Stomach (tissue), 19 donors: ENCODE measurements at places on chromosomes 7 and 10.
A peak's percentile ranks its signal among the peaks of the same experiment; 100 is the strongest.

DNA sequence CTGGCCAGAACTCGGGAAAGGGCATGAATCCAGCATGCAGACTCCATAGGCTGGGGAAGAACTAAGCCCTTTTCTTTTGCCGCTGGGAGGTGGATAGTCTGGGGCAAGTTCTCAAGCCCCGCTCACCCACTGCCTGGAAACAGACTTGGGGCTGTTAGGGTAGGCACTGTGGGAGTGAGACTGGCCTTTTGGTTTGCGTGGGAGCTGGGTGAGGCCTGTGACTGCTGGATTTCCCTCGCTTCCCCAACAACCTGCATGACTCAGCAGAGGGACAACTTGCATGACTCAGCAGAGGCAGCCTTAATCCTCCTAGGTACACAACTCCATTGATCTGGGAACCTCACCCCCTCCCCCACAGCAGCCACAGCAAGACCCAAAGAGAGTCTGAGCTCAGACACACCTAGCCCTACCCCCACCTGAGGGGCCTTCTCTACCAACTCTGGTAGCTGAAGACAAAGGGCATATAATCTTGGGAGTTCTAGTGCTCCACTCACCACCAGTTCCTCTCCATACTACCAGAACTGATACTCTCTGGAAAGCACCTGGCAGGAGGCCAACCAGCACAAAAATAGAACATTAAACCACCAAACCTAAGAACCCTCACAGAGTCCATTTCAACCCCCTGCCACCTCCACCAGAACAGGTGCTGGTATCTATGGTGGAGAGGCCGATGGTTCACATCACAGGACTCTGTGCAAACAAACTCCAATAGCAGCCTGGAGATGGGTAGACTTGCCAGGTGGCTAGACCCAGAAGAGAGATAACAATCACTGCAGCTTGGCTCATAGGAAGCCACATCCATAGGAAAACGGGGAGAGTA, 81.4 kb upstream of the LAMB4 start:
- no peak overlapping the region for H3K27ac ChIP-seq
- DNase-seq: no peak
- H3K4me1 ChIP-seq: no peaks in the 10 kb centered on the region
- no peak overlapping the region for H3K4me3 ChIP-seq

DNA sequence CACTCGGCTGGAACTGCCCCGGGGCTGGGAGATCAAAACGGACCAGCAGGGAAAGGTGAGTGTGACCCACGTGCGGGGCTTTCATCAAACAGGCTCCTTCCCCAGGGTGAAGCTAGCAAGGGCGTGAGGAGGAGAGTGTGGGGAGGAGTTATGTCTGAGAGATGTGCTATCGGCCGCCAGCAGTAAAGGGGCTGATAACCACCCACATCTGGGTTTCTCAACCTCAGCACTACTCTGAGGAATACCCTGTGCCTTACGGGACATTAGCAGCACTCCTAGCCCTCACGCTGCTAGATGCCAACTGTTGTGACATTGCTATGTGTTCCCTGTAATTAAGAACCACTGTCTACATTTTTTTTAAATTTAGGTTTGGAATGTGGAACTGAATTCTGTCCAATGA, 113.9 kb upstream of the STK17A start:
- H3K4me3 ChIP-seq: no peak overlapping the region
- H3K27me3 ChIP-seq: no peaks in the 10 kb centered on the region
- DNase-seq: no peak
- H3K36me3 ChIP-seq: no peaks in the 10 kb centered on the region

- no peak overlapping the region for H3K4me3 ChIP-seq
- H3K36me3 ChIP-seq: peaks cover 15% of the 10 kb centered on the region
- no peak for DNase-seq
- no peak overlapping the region for H3K27ac ChIP-seq
Measured at GRCh38 chr10:11300026-11300425, 282.4 kb downstream of the CELF2 start.

DNA sequence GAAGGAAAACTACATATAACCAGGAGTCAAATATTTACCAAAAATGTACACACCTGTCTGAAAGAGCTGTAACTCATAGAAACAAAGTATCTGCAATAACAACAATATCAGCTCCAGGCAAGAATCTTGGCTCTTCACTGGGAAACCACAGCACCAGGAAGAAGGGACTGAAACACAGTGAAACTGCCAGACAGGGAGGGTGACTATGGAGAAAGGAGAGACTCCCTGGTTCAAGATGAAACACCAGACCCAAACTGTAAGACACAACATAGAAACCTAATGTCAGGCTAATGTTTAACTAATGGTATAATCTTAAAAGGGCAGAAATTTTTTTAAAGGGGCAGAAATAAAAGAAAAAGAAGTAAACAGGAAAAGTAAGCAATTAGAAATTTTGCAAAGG, 11.5 kb upstream of the TAS2R39 start:
- H3K4me3 ChIP-seq: no peak overlapping the region
- no peaks in the 10 kb centered on the region for H3K36me3 ChIP-seq
- no peaks in the 10 kb centered on the region for H3K27me3 ChIP-seq
- H3K27ac ChIP-seq: no peak overlapping the region
- peak; percentile 2 for DNase-seq

- no peaks in the 10 kb centered on the region for H3K27me3 ChIP-seq
- no peaks in the 10 kb centered on the region for H3K4me1 ChIP-seq
- no peak overlapping the region for H3K4me3 ChIP-seq
Measured at GRCh38 chr10:178208-178607, 43.0 kb downstream of the ZMYND11 start.

DNA sequence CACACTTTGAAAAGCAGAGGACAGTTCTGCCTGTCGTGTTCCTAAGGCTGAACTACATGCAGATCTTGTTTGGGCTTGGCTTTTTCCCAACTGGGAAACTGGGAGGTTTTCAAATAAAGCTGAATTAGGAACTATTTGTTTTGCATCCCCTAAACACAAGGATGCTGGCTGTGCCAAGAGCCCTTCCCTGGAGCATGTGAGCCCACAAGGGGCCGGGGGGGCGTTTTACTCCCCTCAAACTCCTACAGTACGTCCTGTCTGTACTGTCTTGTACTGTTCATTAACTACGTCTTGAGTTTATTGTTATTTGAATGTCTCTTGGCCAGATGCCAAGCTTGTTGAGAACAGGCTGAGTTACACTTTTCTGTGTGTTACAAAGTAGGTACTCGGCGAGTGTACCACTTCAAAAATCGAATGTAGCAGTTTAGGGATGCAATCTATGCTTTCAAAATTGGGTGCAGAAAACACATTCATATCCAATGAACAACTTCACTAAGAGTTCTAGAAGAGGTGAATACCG, 94.9 kb downstream of the GFRA1 start:
- no peaks in the 10 kb centered on the region for H3K27me3 ChIP-seq

DNA sequence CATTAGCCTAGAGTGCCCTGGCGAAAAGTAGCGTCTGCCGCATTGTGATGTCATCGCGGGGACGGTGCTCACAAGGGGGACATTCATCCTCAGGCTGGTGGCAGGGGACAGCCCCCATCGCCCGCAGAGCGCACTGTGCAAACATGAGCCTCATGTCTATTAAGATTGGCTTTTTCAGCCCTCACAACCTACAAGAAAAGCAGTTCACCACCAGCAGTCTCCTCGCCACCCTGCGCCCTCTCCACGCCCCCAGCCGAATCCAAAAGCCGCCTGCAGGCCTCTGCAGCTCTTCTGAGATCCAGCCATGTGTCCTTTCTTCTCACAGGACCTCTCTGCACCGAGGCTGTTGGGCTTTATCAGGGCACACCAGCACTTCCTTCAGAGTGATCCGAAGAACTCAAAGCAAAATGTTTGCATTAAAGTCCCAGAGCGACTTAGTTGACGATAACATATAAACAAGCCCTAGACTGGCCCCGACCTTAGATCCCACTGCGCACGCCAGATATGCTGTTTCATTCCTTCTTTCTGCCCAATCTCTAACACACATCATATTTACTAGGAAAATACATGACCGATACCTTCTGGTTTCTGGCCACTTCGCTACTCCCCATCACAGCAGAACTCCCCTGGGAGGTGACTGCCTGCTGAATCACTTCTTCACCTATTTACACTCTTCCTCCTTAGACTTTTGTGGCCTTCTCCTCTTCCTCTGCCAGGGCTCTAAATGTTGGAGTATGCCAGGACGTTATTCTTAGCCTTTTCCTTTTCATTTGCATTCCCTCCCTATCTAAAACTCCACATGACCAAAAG, 206.0 kb upstream of the SH2B2 start:
- no peaks in the 10 kb centered on the region for H3K27me3 ChIP-seq

DNA sequence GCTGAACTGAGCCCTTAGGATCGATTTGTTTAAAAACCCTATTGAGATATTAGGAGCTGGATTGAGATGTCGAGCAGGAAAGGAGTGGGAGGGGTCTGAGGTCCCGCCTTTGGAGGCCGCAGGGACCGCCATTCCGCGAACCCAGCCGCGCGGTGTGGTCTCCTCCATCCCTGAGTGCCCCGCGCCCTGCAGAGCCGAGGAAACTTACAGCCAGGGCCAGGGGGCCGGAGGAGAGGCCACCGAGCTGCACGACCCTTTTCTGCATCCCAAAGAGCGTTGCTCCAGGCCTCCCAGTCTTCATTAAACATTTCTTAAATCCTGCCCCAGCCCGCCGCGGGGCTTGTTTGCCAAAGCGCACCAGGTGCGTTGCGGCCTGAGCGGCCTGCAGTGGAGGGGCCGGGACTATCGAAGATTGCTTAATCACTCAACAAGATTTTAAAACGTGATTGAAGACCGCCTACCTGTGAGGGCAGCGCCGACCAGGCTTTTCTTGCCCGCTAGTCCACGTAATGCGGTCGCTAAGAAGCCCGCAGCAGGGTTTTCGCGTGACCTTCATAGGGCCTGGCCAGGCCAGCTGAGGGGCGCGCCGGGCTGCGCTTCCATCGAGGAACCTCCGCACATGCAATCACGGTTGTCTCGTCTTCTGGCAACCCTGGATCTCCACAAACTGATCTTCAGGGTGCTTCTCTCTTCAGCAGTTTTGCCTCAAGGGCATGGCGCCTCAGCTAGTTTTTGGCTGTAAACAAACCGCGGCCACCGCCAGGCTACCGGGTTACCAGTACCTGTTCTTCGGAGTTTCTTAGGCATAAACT, 2.0 kb upstream of the CTBP2 start:
- H3K4me1 ChIP-seq: peaks cover 11% of the 10 kb centered on the region
- H3K27me3 ChIP-seq: no peaks in the 10 kb centered on the region
- H3K36me3 ChIP-seq: no peaks in the 10 kb centered on the region
- peak; percentile 43 for DNase-seq
- H3K4me3 ChIP-seq: peak overlapping the region; percentile 91
- H3K27ac ChIP-seq: peak overlapping the region; percentile 99

DNA sequence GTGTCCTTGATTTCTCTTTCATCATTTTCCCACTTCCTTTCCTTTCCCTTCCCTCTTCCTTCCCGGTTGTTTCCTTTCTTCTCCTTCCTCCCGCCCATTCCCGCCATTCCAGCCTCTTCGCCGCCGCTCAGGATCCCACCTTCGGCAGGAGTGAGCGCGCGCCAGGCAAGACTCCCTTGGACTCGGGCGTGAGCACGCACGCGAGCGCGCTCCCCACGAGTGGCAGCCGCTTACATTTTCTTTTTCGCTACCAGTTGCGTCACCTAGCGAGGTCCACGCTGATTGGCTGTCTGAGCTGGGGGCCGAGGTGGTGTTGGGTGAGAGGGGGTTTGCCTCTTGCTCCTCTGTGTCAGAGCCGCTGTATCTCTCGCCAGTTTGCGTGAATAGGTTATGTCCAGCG, 11.8 kb downstream of the ZAN start:
- H3K36me3 ChIP-seq: no peaks in the 10 kb centered on the region
- no peaks in the 10 kb centered on the region for H3K4me1 ChIP-seq
- H3K27me3 ChIP-seq: peaks cover 56% of the 10 kb centered on the region
- no peak overlapping the region for H3K27ac ChIP-seq
- DNase-seq: peak; percentile 25

DNA sequence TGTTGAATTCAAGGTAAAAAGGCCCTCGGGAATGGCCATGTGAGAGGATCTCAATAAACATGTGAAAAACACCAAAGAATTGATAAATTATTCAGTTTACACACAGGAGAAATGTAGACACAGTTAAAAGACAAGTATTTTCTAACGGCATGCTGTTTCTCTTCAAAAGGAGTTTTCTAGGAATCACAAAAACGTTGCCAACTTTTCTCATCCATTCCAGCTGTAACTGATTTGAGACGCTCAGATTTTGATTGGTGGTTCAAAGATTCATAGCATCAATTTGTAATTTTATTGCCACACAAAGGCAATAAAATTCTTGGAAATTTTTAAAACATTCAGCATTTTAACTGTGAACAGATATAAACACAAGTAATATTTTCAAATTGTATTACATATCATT, 384.9 kb upstream of the PFKP start:
- peak; percentile 12 for DNase-seq
- H3K36me3 ChIP-seq: no peaks in the 10 kb centered on the region
- H3K4me3 ChIP-seq: no peak overlapping the region
- no peaks in the 10 kb centered on the region for H3K4me1 ChIP-seq
- H3K27me3 ChIP-seq: no peaks in the 10 kb centered on the region

GRCh38 chr7:141071260-141071854, 2.5 kb upstream of the TMEM178B start:
- H3K4me3 ChIP-seq: peak overlapping the region; percentile 62
- H3K4me1 ChIP-seq: peaks cover 43% of the 10 kb centered on the region
- no peak overlapping the region for H3K27ac ChIP-seq
- H3K36me3 ChIP-seq: no peaks in the 10 kb centered on the region
- H3K27me3 ChIP-seq: no peaks in the 10 kb centered on the region
- DNase-seq: no peak

- no peak for DNase-seq
- peak overlapping the region; percentile 75 for H3K4me3 ChIP-seq
Measured at GRCh38 chr7:106282390-106282789, 2.4 kb downstream of the NAMPT start.

DNA sequence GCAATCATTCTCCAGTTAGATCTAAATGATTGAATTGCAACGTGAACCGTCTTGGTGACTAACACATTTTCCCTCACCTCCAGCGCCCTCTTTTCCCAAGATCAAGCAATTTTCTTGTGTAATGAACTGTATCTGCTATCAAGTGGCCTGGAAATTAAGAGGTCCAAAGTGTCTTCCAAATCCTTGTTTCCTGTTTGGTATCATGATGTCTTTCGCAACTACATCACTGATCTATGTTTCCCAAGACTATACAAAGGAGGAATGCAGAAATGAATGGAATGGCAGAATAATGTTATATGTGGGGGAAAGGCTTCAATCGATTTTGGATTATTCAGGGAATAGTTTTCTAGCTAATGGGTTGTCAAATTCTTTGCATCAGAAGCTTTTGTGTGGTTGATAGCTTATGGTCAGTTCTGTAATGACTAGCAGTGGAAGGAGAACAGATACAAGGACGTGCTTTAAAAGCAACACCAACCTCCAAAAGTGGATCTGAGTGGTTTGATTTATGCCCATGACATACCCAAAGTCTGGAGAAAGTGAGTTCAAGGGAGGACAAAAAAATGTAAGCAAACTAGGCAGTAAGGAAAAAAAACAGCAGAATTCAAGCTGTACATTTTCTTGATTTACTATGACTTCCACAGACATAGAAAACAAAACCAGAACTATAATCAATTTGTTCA, 14.6 kb upstream of the ZEB1 start:
- H3K4me1 ChIP-seq: no peaks in the 10 kb centered on the region
- DNase-seq: no peak
- H3K36me3 ChIP-seq: no peaks in the 10 kb centered on the region
- no peak overlapping the region for H3K4me3 ChIP-seq
- no peaks in the 10 kb centered on the region for H3K27me3 ChIP-seq
- no peak overlapping the region for H3K27ac ChIP-seq
